CD4-positive, alpha-beta T cell treated with Interleukin-12 subunit alpha and Interleukin-12 subunit beta, for 1 hour (primary cell): ENCODE measurements at places on chromosomes 4 and X.

DNA sequence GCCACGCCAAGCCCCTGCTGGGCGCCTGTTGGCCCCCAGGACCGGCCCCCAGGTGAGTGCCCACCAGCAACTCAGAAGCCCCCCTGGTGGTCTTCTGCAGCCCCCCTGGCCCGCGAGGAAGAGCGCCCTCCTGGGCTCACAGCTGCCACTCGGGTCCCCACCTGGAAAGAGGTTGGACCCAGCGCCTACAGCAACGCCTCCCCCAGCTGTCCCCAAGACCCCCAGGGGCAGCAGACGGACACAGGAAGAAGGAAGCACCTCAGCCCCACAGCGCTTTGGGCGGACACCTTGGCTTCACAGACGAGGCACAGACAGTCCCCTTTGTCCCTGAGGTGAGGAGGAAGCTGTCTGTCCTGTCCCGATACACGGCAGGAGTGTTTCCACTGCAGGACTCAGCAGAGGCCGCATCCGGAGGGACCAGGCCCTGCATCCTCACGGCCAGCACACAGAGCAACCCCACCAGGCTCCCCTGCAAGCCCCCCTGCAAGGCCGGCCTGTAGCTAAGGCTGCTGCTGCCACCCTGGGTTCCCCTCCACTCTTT is 115.6 kb upstream of the NKX1-1 start:
- DNase-seq: no peak

DNA sequence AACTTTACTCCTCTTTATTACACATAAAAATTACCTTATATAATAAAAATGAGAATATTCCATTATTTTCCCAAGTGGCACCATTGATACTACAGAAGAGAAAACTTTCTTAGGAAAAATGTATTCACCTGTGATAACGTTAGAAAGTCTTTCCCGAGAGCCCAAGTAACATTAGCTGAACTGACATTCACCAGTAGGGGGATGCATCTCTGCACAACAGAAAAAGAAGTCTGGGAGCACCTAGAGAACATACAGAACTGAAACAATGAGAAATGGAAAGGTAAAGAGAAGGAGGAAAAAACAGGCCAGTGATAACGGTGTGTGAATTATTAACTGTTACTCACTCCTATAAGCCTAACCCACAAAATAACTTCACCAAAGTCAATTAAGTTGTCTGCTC is 423.3 kb downstream of the CENPC start:
- no peak for DNase-seq

DNA sequence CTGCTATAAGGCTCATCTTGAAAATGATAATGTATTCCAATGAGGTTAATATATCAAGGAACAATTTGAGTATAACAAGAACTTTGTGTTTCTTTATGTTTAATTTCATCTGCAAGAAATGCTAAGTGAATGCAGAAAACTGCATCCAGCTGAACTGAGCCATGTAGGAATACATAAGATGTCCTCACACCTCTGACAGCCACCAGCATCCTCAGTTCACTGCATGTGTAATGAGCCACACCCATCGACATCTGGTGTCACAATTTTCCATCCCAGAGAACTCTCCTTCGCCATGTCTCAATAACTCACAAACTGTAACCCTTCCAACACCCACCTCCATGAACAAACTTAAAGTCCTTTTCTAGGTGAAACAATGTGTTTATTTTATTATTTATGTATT is 3.3 kb upstream of the IL21 start:
- no peak for DNase-seq

DNA sequence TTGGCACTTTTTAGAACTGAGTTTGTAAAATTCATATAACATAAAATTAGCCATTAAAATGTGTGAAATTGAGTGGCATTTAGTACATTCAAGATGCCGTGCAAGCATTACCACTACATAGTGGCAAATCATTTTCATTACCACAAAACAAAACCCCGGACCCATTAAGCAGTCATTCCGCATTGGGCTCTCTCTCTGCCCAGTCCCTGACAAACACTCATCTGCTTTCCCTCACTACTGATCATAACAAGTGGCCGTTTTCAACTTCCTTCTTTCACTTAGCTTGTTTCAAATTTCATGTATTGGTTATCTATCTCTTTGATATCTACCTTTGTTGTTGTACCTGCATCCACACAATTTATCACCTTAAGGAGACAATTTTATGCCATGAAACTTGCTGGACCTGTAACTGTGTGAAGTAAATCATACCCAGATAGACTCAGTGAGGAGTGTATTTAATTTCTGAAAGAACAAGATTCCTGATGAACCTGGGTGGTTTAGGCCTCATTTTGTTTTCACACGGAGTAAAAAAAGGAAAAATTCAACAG is 202.1 kb downstream of the OR13H1 start:
- no peak for DNase-seq

- DNase-seq: no peak
These were observed 96.2 kb upstream of the APOOL start for GRCh38 chrX:84907324-84907968.

DNA sequence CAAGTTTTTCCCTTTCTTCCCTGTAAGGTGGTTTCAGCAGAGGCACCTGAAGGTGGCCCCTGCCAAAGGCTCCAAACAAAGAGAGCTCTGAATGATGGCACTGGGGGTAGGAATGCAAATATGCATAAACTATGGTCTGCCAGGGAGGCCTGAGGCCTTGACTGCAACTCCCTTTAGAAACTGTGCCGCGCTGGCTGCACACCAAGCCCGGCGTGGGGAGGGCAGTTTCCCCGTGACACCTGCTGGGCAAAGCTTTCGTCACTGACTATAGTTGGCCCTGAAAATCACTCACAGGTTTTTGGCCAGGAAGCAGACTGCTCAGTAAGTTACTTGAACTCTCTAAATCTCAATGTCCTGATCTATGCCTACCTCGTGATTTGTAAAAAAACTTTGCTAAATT is 97.8 kb upstream of the ATOH1 start:
- no peak for DNase-seq

- no peak for DNase-seq
These were observed 30.9 kb downstream of the RAB33B start for GRCh38 chr4:139484783-139485311.

DNA sequence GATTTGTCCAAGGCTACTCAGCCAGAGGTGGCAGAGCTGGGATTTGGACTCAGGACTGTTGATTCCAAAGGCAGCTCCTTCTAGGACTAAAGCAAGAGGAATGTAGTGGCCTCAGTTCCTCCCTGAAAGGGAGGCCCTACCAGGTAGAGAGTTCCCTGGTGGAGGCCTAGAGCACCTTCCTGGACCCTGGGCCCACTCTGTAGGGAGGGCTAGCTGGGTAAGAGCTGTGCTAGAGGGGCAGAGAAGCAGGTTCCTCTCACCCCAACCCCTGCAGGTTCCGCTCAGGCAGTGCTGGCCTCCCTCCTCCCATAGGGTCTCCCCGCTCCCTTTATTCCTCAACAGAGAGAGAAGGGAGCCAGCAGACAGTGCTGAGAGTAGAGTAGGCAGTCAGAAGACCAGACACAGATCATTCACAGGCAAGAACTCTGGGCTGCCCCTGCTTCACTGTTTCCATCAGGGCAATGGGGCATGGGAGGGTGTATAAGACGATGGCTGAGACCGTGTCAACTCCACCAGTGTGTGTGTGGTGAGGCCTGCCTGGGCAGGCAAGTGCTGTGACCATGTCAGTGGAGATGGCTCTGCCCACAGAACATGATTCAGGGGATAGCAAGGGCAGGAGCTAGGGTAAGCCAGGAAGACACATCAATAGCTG is 12.4 kb upstream of the PJA1 start:
- DNase-seq: no peak

DNA sequence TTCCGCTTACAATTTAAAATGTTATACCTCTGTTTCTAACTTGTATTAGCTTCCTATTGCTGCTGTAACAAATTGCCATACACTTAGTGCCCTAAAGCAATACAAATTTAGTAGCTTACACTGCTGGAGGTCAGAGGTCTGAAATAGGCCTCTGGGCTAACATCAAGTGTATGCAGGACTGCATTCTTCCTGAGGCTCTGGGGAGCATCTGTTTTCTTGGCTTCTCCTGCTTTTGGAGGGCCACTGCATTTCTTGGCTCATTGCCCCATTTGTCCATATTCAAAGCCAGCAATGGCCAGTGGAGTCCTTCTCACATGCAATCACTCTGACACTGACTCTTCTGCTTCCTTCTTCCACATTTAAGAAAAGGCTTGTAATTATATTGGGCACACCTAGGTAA is 639.8 kb upstream of the INTU start:
- DNase-seq: no peak

GRCh38 chrX:68695206-68695845 is 47.9 kb downstream of the STARD8 start:
- DNase-seq: no peak

DNA sequence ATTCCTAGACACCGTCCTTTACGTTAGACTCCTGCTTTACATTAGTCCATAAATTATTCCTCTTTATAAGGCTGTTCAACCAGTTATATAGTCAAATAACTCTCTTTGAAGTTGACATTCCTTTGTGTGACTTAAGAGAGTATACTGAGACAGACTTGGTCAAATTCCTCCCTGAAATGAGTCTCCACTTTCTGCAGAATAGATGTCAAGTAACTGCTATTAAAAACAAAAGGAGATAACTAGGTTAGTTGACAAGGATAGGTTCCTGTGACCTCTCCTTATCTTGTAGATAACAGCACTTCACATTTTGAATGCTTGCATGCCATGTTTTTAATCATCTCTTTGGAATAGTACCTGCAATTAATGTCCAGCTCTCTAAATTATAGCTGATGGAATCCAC is 5.7 kb downstream of the GUCY1A1 start:
- DNase-seq: no peak
